GM18507 (cell line): ENCODE measurements at places on chromosomes 2 and 18.

DNA sequence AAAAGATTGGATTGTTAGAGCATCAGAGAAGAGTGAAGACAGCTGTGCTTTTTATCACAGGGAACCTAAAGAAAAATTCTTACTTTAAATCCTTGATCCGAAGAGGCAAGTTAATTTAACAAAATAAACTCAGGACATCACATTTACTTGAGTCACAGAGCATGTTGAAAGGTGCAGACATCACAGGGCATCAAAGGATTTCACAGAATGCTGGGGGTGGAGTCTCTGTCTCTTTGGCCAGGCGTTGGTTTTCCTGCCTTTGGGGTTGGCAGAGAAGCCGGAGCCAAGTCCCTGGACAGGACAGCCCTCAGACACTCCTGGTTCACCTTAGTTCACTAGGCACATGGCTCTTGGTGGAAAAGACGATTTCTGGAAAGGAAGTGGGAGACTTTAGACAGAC lies 56.3 kb downstream of the SH3RF3 start:
- no peak for DNase-seq

DNA sequence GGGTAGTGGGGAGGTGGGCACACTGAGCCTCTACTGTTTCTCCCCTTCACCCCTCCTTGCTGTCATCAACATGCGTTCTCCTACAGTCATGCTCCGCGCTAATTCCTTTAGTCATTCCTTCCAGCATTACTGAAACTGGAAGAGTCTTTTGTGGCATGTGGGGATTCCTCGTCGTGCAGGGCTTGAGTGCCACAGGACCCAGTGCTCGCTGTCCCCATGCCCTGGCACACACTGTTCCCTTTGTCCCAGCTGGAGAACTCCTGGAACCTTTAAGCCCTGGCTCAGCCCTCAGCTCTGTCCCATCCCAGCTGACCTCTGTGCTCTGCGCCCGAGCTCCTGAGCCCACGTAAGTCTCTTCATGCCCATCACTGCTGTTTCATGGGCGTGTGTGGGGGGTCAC lies 42.1 kb downstream of the ODC1 start:
- no peak for DNase-seq

- DNase-seq: no peak
Measured at GRCh38 chr2:221680548-221680947, 108.4 kb upstream of the EPHA4 start.

- no peak for DNase-seq
Measured at GRCh38 chr2:11290211-11290610, 54.2 kb downstream of the ROCK2 start.

DNA sequence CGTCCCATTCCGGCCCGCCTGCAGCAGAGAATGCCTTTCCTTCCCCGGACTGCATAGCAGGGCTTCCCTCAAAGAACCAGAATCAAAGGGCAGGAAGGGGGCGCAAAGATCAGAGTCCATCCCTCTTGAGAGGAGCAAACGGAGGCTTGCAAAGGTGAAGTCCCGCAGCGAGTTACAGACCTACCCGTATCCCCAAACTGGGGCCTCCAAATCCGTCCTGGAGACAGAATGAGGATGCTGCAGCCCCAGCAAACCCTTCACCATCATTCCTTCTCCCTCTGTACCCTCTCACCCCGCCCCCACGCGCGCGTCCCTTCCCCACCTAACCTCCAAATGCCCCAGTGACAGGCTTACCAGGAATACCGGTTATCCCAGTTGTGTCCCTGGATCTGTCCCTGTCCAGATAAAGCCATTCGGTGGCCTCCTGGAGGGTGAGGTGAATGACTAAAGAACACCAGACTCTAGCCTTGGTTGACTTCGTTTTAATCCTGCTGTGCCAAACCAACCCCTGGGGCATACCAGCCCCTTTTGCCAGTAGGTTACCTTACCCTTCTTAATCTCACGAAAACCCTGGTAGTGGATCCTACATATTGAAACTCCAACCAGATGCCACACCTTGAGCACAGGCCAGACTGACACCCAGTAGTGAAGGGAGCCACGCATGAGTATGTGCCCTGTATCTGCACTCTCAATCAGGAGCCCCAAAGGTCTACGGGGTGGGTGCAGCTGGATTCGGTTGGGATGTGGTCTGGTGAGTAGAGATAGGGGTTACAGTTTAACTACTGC lies 961 bp upstream of the SLC40A1 start:
- DNase-seq: no peak

- no peak for DNase-seq
Measured at GRCh38 chr2:45957533-45958227, 306.2 kb downstream of the PRKCE start.

GRCh38 chr2:204635478-204635877 lies 90.2 kb downstream of the PARD3B start:
- no peak for DNase-seq

GRCh38 chr18:12744103-12744502 lies 41.3 kb downstream of the PSMG2 start:
- DNase-seq: no peak

DNA sequence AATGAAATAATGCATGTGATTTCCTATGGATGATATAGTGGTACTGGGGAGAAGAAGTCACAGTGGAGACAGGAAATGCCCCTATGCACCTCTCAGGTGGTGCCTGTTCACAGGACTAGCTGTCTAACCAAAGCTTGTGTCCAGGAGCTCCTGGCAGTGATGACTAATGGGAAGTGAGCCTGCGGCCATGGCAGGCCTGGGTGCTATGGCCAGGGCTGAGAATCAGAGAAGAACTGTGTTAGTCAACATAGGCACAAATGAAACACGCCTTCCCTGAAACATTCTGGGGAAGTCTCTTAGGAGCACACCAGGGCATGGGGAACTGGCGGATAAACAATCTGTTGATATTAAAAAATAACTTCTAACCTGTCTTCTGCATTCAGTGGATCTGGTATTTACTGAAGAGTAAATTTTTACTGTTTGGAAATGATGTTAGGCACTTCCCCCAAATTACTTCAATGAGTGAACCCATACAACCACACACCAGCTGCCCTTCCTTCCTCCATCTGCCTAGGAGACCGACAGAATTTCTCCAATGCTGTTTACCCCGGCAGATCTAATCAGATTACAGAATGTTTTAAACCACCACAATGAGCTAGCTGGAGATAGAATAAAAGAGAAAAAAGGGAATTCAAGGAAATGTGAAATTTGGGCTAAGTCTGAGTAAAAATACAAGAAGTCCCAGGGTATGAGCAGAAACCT lies 67.4 kb downstream of the MEP1B start:
- DNase-seq: no peak

GRCh38 chr2:220948579-220948978 lies 623.5 kb downstream of the EPHA4 start:
- DNase-seq: no peak

DNA sequence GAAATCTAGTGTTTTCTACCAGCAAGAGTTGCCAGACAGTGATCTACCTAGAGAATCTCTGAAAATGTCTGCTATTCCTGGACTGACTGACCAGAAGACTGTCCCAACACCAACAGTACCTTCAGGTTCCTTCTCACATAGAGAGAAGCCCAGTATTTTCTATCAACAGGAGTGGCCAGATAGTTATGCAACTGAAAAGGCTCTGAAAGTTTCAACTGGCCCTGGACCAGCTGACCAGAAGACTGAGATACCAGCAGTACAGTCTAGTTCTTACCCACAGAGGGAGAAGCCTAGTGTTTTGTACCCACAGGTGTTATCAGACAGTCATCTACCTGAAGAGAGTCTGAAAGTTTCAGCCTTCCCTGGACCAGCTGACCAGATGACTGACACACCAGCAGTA lies 63.8 kb downstream of the ALMS1 start:
- no peak for DNase-seq

- no peak for DNase-seq
Measured at GRCh38 chr2:174745142-174745541, 19.1 kb downstream of the CHRNA1 start.

- DNase-seq: no peak
Measured at GRCh38 chr18:6052449-6052913, 157.2 kb upstream of the TMEM200C start.

DNA sequence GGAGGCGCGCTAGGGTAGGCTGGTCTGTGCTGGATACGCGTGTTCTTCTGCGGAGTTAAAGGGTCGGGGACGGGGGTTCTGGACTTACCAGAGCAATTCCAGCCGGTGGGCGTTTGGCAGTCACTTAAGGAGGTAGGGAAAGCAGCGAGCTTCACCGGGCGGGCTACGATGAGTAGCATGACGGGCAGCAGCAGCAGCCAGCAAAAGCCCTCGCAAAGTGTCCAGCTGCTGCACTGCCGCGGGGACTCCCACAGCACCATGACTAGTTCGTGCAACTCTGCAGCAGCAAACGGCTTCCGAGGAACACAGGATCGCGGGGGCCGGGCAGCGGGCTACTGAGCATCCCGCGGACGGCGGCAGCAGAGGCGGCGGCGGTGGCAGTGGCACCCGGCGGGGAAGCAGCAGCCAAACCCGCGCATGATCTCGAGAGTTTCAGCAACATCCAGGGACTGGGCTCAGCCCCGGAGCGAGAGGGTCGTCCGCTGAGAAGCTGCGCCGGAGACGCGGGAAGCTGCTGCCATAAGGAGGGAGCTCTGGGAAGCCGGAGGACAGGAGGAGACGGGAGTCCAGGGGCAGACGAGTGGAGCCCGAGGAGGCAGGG lies 368 bp downstream of the TMEFF2 start:
- DNase-seq: no peak

GRCh38 chr2:233856184-233856583 lies 1.8 kb upstream of the HJURP start:
- DNase-seq: no peak

DNA sequence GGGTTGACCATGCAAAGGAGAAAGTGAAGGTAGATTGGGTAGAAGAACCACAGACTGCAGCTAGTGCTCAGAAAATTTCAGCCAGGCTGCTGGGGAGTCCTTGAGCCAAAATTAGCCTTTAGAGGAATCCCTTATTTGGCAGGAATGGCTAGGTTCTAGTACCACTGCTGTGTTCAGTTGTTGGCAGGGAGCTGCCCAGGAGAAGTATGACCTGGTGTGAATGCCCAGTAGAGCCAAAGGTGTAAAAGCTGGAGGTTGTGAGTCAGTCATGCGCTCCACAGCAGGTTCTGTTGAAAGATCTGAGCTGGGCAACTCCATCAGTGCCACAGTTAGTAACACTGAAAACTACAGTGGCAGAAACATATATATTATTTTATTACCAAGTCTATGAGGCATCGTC lies 36.4 kb upstream of the TBR1 start:
- no peak for DNase-seq

DNA sequence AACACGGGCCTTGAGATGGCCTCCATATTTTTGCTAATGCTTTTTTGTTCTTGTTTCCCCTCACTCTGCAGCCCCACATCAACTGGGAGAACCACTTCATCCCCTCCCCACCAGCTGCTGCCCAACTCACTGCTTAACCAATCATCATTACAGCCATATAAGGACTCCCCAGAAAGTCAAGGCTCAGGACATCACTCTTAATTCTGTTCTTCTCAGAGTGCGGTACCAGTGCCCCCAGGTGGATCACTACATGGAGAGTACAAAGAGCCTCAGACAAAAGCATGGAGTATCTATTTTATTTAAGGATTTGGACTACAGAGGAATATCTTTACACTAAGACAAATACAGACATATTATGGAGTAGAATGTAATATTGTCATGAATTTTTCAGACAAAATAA lies 340.6 kb downstream of the PAX3 start:
- no peak for DNase-seq

GRCh38 chr2:113846429-113846828 lies 43.5 kb upstream of the ACTR3 start:
- no peak for DNase-seq

GRCh38 chr2:25273985-25274535 lies 67.7 kb downstream of the DNMT3A start:
- DNase-seq: no peak

DNA sequence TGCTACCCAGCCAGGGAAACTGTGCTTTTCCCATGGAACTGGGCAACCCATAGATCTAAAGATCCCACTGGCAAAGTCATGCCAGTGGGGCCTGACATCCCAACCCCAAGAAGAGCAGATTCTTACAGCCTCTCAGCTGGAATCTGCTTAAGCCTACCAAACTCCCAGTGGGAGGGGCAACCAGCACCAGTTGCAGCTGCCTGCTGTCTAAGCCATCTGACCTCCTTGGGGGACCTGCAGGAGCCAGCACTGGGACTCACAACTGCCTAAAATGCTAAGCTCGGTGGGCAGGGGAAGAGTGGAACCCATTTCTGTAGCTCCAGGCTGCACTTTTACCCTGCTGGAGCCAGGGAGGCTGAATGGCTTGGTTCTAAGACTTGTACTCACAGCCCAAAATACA lies 770.7 kb upstream of the SLC8A1 start:
- DNase-seq: no peak

GRCh38 chr2:47518497-47519146 lies 115.7 kb downstream of the MSH2 start:
- no peak for DNase-seq

- DNase-seq: no peak
Measured at GRCh38 chr2:77629539-77629938, 107.4 kb upstream of the LRRTM4 start.

GRCh38 chr2:110983133-110983532 lies 137.6 kb upstream of the BCL2L11 start:
- DNase-seq: no peak

- no peak for DNase-seq
Measured at GRCh38 chr2:165568361-165568760, 98.9 kb downstream of the CSRNP3 start.

DNA sequence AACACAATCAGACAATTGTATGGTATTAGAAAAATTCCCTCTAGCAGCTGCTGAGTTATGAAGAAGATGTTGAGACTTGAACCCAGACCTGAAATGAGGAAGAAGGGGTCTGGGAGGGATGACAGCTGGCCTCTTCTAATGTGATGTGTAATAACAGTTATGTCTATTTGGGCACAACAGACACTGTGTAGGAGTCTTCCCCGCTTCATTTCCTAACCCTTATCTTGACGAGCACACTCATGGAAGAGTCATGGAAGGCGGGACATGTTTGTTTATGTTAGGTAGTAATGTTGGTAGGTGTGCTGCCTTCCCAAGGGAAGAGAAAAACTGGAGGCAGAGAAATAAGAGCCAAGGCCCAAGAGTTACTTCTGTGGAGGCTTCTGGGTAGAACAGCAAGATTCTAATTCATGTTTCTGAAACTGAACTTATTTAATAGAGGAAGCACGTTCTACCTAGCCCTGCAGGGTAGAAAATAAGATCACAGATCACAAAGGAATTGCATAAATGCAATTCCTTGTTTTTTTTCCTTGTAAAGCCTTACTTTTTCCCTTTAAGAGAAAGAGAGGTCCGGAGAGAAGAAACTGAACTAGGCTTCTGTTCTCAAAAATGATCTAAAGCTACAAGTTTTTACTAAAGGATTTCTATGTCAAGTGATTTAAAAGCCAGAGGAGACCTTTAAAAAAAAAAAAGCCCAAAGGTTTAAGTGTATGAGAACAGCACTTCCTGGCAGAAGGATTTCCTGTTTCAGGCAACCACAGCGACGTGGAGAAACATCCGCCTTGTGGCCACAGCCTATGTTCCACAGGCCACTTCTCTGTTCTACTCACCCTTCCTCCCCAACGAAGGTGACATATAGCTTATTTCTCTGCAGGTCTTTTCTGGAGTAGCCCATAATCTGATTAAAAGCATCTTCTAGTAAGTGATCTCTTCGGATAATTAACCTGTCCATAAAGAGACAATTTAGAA lies 68.5 kb upstream of the STK17B start:
- DNase-seq: peak; percentile 43

- DNase-seq: no peak
Measured at GRCh38 chr18:25557011-25557410, 205.0 kb upstream of the ZNF521 start.
